ENCODE measurements at places on chromosomes 16 and 17.

DNA sequence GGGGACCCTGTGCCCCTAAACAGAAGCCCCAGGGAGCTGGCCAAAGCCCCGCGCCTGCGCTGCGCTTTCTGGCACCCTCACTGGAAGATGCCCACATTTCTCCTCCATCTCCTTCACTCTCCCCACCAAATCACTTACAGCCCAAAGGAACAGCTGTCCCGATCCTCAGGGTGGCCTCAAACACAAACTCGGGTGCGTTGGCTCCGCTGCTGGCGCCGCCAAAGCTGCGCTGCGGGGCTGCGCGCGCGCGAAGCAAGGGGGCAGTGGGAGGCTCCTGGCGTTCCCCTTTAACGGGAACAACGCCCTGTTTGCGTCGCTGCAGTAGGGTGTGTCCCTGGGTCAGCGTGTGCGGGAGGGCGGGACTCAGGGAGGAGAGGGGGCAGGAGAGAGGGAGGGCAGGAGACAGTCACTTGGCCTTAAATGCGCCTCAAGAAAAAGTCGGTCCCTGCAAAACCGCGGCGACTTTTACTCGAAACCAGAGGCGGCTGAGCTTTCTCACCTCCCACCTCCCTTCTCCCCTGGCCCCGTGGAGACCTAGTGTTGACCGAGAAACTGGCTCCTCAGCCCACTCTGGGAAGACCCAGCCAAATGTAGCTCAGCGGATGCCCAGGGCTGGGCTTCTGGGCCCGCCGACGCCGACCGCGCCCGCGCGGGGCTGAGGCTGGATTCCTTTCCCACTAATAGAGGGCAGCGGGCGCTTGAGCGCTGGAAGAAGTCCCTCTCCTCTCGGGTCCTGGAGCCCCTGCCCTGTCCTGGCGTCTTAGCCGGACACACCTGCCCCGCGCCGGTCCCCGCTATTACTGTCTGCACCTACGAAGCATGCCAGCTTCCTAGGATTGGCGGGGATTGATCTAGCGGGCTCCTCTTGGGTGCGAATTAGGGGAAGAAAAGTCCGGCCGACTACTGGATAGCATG lies 2.6 kb downstream of the PMP22 start:
- no peak for DNase-seq

GRCh38 chr17:1522626-1523025 lies 6.2 kb upstream of the INPP5K start:
- DNase-seq = no peak

DNA sequence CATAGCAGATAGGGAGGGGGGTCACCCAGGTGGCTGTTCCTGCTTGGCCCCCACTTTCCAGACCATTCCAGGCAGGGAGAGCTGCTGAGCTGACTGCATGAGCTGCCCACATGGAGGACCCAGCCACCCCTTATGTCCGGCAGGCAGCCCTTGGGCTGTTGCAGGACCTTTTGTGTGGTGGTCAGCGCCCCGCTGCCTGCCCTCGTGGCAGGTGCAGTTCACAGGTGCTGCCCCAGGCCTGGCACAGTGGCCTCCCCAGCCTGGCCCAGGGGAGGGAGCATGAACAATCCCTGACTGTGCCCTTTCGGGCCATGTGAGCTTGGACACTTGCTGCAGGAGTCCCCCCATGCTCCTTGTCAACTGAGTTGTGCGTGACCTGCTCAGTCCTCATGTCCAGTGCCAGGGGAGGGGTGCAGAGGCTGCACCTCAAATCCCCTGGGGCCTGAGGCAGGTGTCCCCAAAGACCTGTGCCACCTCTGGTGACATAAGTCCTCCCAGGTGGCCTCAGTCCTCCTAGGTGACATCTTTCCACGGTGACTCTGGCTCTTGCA lies 8.6 kb downstream of the TBC1D26 start:
- no peak for DNase-seq

GRCh38 chr17:44599298-44600175 lies 42.3 kb downstream of the FZD2 start:
- no peak for DNase-seq

GRCh38 chr16:47568351-47568750 lies 107.2 kb downstream of the PHKB start:
- DNase-seq = no peak

- no peak for DNase-seq
Measured at GRCh38 chr17:49987681-49988441, 7.2 kb downstream of the DLX3 start.

- no peak for DNase-seq
Measured at GRCh38 chr16:57946181-57946801, 24.6 kb downstream of the CNGB1 start.

- no peak for DNase-seq
Measured at GRCh38 chr17:81399481-81400153, 4.4 kb downstream of the BAHCC1 start.

DNA sequence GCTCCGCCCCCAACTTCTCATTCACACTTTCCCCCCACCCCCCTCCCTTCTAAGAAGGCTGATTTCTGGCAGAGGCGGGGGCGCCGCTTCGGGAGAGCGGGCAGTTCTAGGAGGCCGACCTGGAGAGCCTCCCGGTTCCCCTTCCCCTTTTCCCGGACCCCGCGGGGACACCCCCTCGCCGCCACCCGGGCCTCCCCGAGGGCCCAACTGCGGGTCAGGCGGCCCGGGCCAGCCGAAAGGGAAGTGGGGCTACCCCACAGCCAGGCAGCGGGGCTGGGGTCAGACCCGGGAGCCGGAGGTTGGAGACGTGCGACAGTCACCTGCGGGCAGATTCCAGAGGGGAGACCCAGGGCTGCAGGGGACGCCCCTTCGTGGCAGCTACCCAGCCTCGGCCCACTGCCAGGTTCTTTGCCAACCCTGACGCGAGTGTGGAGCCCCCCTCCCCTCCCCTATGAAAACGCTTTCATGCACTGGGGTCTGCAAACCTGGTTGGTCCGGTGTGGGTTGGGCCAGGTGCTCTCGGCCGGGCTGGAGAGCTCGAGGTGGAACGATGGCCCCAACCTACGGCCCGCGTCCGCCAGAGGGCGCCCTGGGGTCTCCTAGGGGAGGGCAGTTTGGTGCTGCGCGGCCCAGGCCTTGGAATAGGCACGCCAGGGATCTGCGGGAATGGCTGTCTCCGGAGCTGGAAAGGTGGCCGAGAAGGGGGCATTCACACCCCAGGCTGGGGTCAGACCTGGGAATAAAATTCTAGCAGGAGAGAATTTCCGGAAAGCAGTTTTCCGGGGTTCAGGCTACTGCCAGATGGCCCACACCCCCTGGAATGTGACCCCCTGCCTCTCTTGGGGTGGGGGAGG lies 721 bp upstream of the SOCS3 start:
- peak; percentile 89 for DNase-seq

DNA sequence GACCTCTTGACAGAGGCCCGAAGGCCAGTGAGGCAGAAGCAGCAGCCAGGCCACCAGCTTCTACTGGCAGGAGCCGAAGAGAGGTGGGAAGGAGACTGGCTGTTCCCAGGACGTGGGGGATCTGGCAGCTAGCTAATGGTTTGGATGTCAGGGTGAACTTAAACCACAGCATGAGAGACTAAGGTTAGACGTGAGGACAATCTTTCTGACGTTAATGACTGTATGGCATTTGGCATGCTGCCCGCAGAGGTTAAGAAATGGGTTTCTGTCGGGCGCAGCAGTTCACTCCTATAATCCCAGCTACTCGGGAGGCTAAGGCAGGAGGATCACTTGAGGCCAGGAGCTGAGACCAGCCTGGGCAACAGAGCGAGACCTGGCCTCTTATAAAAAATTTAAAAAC lies 6.3 kb upstream of the KRT13 start:
- DNase-seq = no peak

- DNase-seq = no peak
Measured at GRCh38 chr17:68356949-68357455, 65.7 kb downstream of the ARSG start.

GRCh38 chr17:77838748-77839697 lies 119.5 kb upstream of the TNRC6C start:
- DNase-seq = no peak

- DNase-seq = no peak
Measured at GRCh38 chr17:68847711-68848110, 107.5 kb downstream of the ABCA8 start.

DNA sequence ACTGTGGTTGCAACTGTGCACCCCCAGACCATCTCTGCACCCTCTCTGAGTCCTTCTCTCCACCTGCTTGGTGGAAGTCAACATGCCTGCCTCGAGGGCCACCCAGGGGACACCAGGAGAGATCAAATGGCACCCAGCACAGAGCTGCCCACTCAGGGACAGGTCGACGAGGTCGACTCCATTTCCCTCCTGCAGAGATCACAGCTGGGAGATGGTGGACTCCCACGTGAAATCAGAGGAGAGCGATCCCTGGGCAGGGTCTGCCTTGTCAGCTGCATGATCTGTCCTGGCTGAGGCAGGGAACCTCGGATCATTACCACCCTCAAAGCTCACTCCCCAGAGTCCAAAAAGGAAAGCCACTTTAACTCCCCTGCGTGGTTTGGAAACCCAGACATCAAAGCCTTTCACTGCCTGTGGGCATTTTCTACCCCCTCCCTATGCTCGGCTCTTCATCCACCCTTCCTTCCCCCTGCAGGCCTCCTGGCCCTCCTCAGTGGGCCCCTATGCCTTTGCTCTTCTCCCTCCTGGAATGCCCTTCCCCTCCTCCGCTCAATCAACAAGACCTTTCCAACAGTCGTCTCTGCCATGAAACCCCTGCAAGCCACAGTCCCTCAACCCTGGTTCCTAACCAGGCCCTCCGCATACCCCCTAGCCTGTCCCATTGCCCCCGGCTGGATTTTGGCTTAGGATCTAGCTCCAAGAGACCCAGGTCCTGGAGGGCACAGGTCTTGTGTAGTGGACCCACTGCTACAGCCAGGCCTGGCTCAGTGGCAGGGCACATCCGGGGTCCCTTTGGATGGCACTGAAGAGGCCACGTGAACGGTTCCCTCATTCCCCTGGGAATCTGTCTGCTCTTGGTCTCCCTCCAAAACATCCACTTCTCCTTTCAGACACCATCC lies 103.8 kb upstream of the RPL38 start:
- DNase-seq = no peak

DNA sequence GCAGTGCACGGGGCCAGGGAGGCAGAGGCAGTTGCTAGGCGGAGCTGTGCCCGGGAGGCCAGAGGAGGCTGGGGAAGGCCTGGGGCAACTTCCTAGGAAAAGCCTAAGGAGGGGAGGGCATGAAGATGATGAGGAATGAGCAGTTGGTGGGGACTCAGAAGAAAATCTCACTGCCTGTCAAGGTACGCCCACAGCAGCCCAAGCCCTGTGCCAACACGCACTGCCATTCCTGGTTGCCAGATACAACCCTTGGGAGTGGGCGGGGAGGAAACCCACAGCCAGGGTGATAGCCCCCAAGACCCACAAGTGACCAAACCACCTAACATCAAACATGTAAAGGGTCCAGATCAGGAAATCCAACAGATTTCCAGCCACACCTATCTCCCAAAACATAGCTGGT lies 36.2 kb downstream of the SMPD3 start:
- DNase-seq = no peak

GRCh38 chr17:49861150-49861884 lies 13.4 kb upstream of the TAC4 start:
- DNase-seq = peak; percentile 48

GRCh38 chr17:78774956-78775571 lies 7.0 kb downstream of the CYTH1 start:
- peak; percentile 50 for DNase-seq

- DNase-seq = no peak
Measured at GRCh38 chr17:70208080-70208794, 38.9 kb downstream of the KCNJ2 start.

- DNase-seq = peak; percentile 9
Measured at GRCh38 chr17:16352667-16353316, 477 bp downstream of the CENPV start.

GRCh38 chr17:17843096-17843495 lies 6.3 kb upstream of the SREBF1 start:
- DNase-seq = no peak

DNA sequence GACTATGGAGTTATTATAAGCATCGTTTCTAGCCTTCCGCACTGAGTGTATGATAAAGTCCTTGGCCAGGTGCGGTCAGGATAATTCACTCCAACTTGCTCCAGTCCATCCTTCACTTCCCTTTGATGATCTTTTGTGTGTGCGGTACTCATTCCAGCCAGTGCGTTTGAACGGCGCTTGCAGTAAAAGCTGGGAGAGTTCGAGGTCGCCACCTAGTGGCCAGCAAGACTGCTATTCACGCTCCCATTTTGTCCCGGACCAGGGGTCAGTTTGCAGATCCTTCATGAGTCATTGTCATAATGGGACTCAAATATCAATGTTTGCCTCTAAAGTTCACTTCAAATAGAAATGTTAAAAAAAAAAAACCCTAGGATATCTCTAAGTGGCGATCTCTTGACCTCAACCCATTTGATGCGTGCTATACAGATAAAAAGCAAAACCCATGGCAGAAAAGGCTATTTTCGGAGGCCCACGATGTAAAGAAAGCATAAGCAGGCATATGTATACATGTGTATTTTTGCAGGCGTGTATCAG lies 417.1 kb downstream of the TMEM114 start:
- no peak for DNase-seq

DNA sequence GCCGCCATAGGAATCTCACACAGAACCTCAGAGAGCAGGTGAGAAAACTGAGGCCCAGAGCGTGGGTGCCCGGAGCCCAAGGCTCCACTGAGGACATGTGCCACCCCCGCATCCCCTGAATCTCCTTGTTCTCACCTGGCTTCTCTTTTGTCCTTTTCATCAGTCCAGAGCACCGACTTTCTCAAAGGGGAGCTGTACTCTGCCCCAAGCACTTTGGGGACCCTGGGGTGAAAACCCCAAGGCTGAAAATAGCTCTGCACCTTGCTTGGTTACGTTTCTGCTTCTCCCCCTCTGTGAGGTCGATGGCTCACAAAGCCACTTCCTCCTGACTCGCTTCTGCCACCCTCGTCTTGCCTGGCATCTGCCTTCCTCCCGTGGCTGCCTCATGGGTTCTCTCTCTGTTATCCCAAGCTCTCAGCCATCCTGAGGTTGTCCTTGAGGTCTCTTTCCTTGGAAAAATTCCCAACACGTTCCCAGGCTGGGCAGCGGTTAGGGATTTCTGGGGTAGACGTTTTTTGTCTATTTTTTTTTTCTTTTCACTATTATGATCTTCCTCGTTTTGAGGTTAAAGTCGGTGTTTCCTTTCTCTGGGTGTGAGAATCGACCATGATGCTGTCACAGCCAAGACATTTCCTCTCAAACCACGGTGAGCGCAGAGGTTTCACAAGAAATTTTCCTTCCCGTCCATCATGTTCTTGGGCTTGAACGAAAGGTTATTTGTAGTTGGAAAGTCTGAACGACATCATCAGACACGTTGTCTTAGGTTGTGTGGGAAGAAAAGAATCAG lies 37.2 kb downstream of the IRF8 start:
- DNase-seq = peak; percentile 52

DNA sequence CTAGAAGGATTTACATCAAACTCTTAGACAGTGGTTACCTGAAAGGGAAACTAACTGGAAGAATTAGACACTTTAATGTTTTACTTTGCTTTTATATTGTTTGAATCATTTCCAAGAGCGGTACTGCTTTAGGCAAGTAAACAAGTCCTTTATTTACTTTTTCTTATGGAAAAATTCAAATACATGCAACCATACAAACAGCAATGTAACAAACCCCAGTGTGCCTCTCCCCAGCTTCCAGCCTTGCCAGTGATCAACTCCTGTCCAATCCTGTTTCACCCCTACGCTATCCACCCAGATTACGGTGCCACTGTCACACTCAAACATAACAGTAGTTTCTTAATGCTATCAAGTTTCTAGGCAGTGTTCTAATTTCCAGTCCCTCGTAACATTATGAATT lies 85.9 kb downstream of the C16orf95 start:
- no peak for DNase-seq

- DNase-seq = no peak
Measured at GRCh38 chr17:56976941-56977608, 856 bp upstream of the SCPEP1 start.
